ENCODE measurements at places on chromosomes 13 and 19.

- DNase-seq = peak; percentile 93
Observed at GRCh38 chr19:35404879-35405622, 34.2 kb downstream of the GPR42 start.

- no peak for DNase-seq
Observed at GRCh38 chr19:18225355-18225701, 910 bp downstream of the PDE4C start.

DNA sequence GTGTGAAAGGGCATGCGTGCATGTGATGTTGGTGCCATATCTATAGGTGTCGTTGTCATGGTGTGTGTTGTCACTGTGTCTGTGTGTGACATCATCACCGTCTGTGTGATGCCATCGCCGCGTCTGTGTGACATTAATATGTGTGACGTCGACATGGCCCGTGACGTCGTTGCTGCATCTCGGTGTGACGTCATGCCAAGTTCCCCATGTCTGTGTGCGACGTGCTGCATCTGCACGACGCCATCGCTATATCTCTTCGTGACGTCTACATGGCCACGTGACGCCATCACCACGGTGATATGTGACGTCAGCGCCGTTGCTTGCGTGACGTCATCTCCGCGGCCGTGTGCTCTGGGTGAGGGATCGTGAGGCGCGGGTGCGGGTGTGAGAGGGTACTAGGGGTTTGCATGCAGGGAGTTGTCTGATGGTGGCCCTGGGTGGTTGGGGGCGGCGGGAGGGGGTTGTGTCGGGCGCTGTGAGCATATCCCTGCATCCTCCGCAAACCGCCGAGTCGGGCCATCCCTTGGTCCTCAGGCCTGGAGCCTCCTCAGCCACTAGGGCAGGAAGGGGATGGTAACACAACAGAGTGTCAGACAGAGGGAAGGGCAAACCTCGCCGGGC lies 14.6 kb downstream of the GTPBP3 start:
- no peak for DNase-seq

GRCh38 chr19:44566984-44567383 lies 37.5 kb upstream of the CEACAM20 start:
- DNase-seq = no peak

DNA sequence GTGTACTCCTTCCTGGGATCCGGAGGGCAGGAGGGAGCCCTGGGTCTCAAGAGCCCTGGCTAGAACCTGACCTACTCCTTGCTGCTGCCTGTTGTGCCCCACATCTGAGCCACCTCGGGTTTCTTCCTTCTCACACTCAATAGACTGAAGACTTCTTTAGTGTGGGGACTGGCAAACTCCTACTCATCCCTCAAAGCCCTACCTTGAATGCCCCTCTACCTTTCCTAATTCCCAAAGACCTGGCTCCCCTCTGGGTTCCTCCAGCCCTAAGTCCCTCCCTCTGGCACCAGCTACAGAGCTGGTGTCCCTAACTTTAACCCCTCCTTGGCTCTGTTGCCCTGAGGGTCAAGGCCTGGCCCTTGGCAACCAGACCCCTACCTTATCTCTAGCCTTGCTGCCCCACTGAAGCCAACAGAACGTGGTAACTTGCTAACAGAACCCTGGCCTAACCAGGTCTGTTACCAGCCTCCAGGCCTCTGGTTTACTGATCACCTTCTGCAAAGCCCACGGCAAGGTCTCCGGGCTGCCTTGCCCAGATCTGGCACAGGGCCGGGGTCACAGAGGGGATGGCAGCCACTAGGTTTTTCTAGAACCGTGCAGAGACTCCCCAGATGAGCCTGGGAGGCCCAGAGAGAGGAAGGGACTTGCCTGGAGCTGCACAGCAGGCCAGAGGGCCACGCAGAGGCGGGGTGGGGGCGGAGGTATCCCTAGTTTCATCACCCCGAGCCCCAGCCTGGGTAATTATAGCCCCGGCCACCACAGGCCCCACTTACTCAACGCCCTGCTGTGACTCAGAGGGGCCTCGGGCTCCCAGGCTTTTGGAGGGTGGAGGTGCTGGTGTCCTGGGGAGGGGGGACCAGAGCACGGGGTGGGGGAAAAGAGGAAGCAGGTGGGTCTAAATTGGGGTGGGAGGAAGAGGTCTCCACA lies 15.3 kb downstream of the ZBTB7A start:
- DNase-seq = peak; percentile 43

- DNase-seq = peak; percentile 18
Observed at GRCh38 chr13:89923736-89924135, 1423.8 kb upstream of the MIR17HG start.

DNA sequence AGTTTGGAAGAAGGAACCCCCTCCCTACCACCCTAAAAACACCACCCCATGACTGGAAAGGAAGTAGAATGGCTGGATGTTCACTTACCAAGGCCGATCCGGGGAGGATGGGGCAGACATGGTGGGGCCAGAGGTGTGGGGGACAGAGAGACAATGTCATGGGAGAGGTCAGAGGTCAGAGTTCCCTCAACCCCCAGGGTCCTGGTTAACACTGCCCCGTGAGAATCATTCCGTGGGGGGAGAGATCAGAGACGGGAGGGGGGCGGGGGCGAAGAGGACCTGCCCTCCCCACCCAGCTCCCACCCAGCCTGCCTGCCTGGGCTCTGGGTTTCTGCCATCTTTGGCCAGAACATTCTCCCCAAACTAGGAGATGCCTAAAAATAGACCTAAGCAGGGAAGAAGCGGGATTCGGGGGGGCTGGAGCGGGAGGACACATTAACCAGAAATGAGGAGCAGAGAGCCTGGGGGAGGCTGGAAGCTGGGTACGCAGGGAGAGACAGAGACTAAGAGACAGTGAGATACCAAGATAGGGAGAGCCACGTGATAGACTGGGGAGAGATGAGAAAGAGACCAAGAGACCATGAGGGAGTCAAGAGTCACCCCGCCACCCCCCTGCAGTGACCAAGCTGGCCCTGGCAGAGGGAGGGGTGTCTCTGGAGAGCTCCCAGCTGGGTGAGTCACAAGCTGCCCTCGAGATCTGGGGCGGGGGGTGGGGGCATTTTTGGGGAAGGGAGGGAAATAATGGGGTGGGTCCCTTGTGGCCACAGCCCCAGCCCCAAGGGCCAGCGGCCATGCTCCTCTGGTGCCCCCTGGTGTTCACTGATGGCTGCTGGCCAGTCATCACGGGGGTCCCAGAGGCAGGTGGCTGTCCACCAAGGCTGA lies 6.1 kb upstream of the KANK2 start:
- DNase-seq = peak; percentile 87

DNA sequence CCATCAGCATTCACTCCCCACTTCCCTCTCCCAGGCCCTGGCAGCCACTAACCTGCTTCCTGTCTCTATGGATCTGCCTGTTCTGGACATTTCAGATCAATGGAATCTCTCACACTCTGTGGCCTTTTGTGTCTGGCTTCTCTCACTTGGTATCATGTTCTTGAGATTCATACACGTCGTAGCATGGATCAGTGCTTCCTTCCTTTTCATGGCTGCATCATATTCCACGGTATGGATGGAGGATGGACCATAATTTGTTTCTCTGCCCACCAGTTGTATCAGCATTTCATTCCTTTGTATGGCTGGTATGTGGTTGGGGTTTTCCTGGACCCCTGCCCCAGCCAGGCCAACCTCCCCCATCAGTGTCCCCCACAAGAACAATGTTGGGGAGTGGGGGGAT lies 36.2 kb downstream of the MYO9B start:
- no peak for DNase-seq

DNA sequence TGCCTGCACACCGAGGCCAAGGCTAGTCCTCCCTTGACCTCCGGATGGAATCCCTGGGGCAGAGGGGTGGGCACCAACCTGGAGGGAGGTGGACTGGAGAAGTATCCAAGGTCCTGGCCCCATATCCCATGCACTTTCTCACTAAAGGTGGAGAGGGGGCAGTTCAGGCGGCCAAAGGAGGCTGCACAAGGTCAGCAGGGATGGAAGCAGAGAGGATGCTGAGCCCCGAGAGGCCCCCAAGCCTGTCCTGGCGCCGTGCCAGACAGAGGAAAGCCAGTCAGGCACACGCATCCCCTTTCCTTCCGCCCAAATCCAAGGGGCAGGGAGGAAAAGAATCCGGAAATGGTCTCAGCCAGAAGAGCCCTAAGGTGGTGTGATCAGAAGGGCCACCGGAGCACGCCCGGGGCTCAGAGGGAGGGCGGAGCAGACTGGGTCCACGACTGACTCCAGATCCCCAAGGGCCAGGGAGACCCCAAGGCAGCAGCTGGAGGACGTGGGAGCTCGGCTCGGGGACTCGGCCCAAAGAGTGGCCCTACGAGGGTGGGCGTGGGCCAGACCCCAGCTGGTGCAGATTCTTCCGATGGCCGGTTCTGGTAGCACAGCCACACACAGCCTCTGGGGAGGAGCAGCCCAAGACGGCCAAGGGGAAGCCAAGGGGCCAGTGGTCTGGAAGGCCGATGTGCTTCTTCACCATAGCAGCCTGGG lies 60.0 kb downstream of the MLLT1 start:
- DNase-seq = no peak

GRCh38 chr13:110396913-110397381 lies 89.9 kb downstream of the COL4A2 start:
- peak; percentile 99 for DNase-seq

DNA sequence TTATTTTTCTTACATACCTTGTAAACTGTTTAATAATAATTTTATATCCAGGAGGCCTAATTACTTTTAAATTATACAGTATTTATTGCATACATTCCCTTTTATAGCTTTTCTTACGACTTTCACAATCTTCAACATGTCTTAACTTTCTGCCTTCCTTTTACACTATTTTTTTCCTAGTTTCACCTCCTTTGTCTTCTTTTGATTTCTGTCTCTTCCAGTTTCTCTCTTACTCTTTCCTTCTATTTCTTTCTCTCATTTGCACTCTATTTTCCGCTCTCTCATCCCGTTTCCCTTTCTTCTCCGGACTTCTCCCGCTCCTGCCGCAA lies 11.5 kb downstream of the ZNF552 start:
- no peak for DNase-seq

DNA sequence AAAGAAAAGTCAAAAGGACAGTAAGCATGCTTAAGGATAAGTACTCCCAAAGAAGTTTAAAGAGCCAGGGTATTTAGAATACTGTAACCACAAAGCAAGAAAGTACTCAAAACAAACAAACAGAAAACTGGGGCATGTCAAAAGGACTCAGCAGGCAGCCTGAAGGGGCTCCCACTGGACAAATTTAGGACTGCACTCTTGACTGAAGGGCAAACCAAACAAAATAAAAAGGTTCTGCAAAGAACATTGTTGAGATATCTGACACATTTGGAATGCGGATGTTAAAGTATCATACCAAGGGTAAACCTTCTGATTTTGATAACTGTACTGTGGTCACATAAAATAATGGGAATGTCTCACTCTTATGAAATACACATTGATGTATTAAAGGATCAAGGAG lies 157.4 kb downstream of the TNFSF13B start:
- DNase-seq = no peak

- DNase-seq = peak; percentile 84
Observed at GRCh38 chr13:100633461-100633860, 41.1 kb downstream of the TMTC4 start.

GRCh38 chr13:48266701-48267639 lies 34.0 kb downstream of the ITM2B start:
- peak; percentile 3 for DNase-seq

DNA sequence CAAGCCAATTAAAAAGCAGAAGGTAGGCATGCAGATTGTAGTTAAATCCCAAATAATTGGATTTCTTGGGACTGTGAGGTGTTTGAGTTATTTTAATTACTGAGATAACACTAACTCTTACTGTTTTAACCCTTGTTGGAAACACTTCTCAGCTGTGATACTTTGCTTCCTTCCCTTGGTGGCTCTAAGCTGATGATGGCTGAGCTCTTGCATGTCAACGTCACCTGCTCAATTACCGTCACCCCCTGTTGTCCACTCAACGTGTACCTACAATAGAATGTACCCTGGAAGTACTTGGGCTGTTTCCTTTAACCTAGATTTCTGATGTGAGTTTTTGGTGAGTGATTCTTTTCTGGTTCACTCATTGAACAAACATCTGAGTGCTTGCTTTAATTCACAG lies 303.4 kb downstream of the SLC7A1 start:
- no peak for DNase-seq

GRCh38 chr13:22562116-22562515 lies 618.7 kb upstream of the SGCG start:
- DNase-seq = no peak

GRCh38 chr19:28706693-28707092 lies 506.3 kb downstream of the UQCRFS1 start:
- DNase-seq = no peak

DNA sequence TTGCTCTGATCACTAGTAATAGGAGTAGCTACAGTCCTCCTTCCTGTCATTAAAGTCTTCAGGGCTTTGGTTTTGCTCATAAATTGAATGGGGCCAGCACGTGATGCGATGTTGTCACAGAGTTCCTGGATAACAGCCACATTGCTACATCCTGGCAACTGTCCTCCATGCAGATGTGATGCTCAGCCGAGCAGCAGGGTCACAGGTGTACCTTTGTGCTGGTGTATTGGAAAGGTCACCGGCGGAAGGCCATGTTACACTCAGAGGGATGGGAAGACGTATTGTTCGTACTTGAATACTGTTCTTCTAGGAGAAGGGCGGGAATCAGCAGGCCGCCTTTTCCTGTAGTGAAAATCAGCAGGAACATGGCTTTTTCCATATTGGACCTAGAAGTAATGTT lies 713.8 kb upstream of the GPC6 start:
- DNase-seq = no peak

- no peak for DNase-seq
Observed at GRCh38 chr19:10009714-10010224, 535 bp downstream of the COL5A3 start.

DNA sequence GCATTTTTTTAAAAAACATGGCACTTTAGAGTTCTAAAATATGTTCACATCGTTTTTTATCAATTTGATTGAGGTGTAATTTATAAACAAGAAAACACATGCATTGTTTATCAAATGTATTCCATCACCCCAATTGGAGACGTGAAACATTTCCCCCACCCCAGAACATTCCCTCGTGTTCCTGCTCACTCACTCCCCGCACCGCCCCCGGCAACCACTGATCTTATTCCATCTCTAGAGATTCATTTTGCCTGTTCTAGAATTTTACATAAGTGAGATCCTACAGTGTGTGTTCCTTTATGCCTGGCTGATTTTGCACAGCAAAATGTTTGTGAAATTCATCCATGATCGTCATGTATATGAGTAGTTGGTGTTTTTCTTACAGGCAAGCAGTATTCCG lies 50.5 kb upstream of the KCTD15 start:
- no peak for DNase-seq

GRCh38 chr19:17235971-17236777 lies 9.5 kb downstream of the NR2F6 start:
- peak; percentile 52 for DNase-seq

DNA sequence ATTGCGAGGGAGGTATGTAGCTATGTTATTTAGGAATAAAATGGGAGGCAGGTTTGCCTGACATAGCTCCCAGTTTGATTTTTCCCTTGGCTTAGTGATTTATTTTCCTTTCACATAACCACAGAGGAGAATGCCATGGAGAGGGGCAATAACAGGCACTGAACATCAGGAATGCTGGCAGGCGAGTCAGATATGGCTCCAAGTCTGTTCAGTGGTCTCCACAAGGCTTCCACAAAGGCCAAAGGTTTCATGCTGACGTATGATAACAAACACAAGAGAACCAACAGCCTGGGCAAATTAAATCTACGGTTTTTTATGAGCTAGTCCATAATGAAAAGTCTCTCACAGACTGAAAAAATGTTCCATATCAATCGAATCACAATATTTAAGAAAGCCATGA lies 66.7 kb downstream of the SUCLA2 start:
- no peak for DNase-seq

GRCh38 chr13:31826521-31826920 lies 87.2 kb downstream of the RXFP2 start:
- no peak for DNase-seq

GRCh38 chr13:73259061-73260017 lies 200.5 kb downstream of the KLF5 start:
- DNase-seq = peak; percentile 78

- peak; percentile 51 for DNase-seq
Observed at GRCh38 chr19:57664269-57665127, 4.2 kb upstream of the ZSCAN4 start.

Data from fibroblast of skin of right quadriceps (primary cell).